ENCODE measurements at places on chromosomes 7 and 10. TPM values are rescaled to one million over a fixed set of nuclear protein-coding genes. Genes with fewer than 3 reads are reported as not detected.

- DNase-seq: no peak
Observed at GRCh38 chr10:35592441-35592840, 12.7 kb upstream of the GJD4 start.

The LSM5 gene
- total RNA-seq: 75.6 TPM

The HMX2 gene
- 0.28 TPM for total RNA-seq

The LRRC17 gene
- total RNA-seq: 0.21 TPM

The FAM237B gene
- not detected for total RNA-seq

The GBX1 gene
- total RNA-seq: not detected

DNA sequence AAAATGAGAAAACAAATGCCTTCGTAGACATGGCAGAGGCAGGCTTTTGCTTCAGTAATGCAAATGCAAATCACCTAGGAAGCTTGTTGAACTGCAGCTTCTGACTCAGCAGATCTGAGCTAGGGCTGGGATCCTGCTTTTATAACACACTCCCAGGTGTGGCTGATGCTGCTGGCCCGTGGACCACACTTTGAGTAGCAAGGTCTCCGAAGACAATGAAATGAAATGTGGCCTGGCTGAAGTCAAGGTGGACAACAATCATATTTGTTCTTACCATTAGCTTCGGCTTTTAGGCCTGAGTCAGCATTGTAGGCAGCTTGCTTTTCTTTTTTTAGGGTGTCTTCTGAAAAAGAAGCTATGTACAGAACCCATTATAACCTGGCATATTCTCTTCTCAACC lies 26.3 kb downstream of the COL17A1 start:
- DNase-seq: no peak

DNA sequence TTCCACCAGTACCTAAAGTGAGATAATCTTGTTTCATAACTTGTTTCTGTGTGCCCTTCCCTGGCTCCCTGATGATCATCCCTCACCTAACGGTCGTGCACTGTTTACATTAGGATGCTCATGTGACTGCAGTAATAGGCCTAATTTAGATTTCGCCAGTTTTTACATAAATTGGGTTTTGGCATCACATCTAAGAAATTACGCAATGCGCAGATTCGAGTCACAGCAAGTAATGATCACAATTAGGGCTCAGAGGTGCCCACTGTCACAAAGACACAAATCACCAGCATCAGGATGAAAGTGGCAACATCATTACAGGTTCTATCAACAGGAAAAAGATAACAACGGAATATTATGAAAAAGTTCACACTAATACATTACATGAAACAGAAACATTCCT lies 94.7 kb downstream of the LARP4B start:
- DNase-seq: no peak

DNA sequence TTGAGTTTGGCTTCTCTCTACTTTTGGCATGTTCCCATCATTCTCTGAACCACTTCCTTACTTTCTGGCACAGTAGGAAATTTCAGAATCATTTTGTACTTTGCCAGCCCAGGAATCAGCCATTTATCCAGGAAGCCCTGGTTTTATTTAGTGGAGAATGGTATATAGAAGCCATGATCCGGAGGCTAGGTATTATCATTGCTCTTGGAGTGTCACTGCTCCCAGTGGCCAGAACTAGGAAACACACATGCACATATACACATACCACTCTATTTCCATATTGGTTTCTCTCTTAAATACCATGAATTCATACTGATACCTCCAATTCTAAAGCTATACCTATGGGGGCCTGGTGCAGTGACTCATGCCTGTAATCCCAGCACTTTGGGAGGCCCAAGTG lies 36.3 kb downstream of the SUFU start:
- DNase-seq: peak; percentile 35

DNA sequence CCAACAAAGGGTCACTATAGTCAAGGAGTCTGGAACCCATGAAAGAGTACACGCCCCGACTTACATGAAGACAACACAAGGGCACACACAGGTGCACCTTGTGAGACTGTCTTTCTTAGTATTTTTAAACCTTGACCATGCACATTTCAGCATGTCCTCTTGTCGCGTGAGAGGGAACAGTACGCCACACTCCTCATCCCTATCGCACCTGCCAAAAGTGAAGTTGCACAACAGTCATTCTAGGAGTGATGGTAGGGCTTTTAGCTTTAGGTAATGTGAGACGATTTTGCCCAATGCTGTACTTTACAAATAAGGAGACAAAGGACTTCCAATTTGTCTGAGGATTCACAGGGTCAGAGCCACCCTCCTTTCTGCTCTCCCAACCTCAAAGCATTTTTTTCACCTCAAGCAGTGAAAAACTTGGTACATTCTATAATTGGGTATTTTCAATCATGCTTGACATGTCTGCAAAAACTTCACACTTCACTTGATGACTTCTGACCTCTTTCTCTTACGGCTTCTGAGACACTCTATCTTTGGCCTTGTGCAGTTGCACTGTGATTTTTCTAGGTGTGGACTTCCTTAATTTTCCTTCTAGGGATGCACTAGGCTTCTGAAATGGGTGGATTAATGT lies 173.9 kb upstream of the GRB10 start:
- DNase-seq: no peak

DNA sequence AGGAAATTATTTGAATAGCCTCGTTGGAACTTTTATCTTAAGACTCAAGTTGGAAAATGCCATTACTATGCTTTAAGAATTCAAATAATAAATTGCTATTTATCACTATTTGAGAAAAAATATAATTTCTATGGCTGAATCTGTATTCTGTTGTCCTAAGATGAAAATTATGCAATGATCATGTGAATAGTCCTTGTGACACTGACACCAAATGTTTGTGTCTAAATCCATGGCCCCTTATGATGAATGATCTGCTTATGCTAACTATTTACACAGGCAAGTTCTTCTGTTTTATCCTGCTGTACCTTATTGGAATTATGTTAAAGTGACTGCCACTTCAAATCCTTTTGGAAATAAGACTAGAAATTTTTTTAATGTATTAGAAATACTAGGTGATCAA lies 208.7 kb downstream of the DOCK4 start:
- DNase-seq: no peak

DNA sequence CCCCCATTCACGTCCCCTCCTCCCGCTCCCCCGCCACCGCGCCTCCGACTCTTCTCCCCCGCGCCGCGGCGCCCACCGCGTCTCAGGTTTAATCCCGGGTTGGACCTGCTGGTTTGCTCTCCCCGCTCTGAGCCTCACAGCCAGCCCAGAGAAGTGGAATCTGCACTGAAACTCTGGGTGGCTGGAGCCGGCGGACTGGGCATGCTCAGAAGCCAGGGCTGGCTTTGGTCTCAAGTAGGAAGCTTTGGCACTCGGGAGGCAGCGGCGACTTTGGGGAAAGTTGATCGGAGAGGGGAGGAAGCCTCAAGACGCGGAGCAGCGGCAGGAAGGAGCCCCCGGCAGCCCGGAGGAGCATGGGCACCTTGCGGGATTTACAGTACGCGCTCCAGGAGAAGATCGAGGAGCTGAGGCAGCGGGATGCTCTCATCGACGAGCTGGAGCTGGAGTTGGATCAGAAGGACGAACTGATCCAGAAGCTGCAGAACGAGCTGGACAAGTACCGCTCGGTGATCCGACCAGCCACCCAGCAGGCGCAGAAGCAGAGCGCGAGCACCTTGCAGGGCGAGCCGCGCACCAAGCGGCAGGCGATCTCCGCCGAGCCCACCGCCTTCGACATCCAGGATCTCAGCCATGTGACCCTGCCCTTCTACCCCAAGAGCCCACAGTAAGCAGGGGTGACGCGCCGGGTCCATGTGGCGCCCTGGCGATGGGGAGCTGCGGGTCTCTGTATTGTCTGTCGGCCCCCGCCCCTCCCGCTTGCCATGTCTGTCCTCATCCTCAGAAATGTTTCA lies at the start of gene PRKG1:
TSS of gene PRKG1 (plus strand) at position 250 of the 791 bp plus-strand sequence.
- DNase-seq: peak; percentile 26

- DNase-seq: peak; percentile 75
Observed at GRCh38 chr10:93813507-93814465, 56.0 kb downstream of the LGI1 start.

DNA sequence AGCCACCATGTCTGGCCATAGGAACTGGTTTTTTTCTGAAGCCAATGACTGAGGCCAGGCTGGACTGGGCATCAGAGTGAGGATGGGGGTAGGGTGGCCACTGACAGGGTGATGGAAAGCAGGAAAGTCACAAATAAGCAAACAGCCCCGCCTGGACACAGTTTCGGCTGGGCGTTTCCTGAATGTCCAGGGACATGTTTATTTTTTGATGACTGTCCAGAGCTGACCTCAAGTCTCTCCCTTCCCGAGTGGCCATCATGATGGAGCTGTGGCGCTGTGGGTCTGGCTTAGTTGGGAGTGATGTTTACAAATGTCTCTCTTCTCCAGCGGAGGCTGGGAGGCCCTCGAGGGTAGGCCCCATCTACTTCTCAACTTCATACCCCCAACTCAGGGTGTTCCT lies 37.1 kb upstream of the COMTD1 start:
- DNase-seq: no peak

The HECW1 gene
- total RNA-seq: not detected

The JAZF1 gene
- 6.9 TPM for total RNA-seq

DNA sequence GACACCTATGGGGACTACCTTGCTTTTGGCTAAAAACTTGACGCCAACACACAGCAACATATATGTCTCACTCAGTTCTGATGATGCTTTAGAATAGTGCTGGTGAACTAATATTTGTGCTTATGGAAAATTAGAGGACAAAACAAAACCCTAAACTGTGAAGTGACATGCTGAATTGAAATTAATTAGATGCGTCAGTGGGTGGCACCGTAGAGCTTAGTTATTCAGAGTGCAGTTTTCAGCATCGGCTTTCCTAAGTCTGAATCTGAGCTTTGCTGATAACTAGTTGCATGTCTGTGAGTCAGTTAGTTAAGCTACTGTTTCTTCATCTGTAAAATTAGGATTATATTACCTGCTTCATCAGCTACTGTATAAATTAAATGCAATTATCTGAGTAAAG lies 245.0 kb upstream of the SORCS1 start:
- DNase-seq: peak; percentile 6

The EPHB4 gene
- total RNA-seq: 5.9 TPM

The C10orf67 gene
- total RNA-seq: 0.41 TPM

DNA sequence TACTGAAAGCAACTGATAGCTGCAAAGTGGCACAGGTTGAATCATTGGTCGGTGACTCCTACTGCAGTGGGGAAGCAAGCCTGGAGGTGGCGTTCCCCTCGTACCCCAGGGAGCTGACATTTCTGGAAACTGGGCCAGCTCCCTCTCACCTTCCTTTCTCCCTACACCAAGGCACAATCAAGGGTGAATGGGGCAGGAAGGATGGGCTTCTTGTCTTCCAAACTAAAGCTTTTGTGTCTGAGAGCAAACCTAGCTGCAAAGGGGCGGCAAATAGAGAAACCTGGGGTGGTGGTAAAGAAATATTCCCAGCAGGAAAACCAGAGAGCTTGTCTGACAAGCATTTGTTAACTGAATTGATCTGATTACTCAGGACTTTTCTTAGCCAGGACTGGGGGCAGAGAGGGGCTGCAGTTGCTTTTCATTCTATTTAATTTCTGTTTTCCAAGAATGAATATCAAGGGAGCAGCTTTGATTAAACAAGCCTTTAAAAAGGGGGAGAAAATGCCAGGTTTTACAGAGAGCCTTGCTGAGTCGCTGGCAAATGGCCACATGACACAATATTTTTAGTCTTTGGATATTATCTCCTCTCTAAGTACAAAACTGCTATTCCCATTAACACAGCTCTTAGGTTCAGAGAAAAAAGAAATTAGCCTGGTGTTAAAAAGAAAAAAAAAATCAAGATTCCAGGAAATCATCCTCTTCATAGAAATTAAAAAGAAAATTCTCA lies 27.8 kb downstream of the CDHR3 start:
- DNase-seq: no peak

DNA sequence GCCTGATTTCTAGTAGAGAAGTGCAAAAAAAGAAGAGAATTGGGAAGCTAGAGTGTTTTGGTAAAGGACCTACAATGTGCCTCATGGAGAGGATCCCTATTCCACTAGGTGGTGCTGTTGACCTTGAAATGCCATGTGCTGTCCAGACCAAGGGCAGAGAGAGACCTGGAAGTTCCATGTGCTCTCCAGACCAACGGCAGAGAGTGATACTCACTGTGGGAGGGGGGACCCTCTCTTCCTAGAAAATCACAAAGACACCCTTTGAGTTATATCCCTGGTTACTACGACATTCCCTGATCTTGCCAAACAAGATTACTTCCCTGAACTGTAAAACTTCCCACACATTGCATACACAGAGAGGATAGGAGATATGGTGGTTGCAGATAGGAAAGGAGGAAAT lies 212.7 kb upstream of the ZNF804B start:
- DNase-seq: peak; percentile 45

The CXCL12 gene
- not detected for total RNA-seq

- DNase-seq: no peak
Observed at GRCh38 chr7:52685333-52685732, 350.1 kb upstream of the POM121L12 start.

DNA sequence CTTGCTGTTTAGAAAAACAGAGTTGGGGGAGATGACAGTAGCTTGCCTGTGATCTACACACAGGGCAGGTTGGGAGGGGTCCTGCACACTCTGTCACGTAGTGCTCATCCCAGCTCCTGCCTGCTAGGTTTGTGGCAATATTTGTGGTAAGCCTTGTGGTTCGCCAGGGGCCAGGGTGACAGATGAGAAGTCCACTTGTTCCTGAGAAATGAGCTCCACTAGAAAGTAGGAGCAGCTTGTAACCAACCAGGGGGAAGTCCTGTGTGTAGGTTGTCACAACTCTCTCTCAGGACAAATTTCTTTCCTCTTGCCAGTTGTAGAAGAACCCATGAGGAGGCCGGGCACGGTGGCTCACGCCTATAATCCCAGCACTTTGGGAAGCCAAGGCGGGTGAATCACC lies 147.0 kb downstream of the TCF7L2 start:
- DNase-seq: no peak

The ERLIN1 gene
- 15.2 TPM for total RNA-seq

DNA sequence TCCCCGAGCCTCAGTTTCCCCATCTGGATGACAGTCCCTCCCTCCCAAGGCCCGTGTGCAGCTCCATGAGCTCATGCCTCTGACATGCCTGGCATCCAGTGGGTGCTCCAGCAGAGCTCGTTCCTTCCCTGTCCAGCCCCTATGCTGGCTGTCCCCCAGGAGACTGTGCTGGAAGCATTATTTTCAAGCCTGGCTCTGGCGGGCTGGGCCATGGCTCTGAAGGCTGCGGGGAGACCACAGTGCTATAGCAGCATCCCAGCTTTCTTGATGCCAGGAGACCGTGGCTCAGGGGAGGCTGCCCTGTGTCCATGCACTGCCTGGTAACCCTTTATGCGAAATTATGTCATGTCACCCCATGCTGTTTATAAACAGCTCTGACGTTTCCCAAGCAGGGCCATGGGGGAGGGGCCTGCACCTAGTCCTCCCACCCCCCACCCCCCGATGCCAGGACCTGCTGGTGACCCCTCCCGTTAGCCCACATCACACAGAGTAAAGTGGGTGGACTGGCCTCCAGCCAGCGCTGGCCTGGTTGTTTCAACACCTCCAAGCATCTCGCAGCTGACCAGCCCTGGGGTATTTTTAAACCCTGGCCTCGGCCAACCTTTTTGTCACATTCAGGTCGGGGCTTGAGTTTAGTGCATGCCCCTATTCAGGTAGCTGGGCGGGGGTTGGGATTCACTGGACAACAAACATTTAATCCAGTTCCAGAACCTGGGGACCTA lies 105.9 kb upstream of the ZNF716 start:
- DNase-seq: no peak
